T47D (cell line): ENCODE measurements at places on chromosomes 2 and 18.

DNA sequence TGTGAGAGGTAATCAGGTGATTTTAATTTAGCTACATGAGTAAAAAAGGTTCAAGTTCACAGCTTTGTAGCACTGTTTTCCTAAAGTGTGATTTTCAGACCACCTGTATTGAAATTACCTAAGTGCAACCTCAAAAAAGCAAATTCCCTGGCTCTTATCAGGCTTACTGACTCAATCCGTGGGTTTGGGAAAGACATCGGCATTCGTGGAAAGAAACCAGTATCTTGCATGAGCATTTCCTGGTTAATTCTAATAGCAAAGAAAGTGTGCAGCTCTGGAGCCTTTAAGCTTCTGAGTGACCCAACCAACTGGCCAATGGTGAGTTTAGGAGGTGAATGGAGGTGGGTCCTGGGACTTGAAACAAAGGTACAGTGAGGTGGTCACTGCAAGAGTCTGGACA is 300.9 kb downstream of the NBAS start:
- DNase-seq, result no peak

DNA sequence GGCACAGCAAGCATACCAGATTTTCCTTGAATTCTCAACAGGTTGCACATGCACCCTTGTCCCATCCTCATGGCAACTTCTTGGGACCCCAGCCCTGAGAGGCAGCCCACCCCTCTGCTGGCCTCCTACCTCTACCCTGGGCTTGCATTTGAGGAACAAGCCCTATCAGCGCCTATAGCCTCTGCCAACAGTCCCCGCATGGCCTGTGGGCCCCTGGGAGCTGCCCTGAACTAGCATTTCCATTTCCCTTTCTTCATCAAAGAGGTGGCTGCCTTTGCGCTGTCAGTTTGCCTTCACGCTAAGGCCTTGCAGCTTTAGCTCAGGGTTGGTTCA is 5.4 kb upstream of the ZAP70 start:
- no peak for DNase-seq

- no peak for DNase-seq
Observed at GRCh38 chr2:175001566-175001965, 3.6 kb downstream of the CHN1 start.

- DNase-seq, result no peak
Observed at GRCh38 chr2:165833156-165833555, 39.1 kb upstream of the GALNT3 start.

DNA sequence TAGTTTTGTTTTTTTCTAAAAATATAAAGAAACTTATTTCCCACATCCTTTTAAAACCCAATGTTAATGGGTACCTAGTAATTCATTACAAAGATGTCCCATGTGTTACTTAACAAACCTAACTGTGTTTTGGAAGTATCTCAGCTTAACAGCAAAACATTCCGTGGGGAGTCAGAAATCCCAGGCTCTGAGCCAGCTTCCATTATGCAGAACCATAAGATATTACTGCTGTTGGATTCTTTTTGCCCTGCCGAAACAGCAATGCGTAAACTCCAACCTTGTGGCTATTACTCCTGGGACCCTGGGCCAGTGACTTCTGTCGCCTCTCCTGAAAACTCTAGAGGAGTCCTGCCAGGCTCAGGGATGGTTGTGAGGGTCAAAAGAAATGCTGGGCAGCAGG is 174.1 kb downstream of the UXS1 start:
- no peak for DNase-seq

DNA sequence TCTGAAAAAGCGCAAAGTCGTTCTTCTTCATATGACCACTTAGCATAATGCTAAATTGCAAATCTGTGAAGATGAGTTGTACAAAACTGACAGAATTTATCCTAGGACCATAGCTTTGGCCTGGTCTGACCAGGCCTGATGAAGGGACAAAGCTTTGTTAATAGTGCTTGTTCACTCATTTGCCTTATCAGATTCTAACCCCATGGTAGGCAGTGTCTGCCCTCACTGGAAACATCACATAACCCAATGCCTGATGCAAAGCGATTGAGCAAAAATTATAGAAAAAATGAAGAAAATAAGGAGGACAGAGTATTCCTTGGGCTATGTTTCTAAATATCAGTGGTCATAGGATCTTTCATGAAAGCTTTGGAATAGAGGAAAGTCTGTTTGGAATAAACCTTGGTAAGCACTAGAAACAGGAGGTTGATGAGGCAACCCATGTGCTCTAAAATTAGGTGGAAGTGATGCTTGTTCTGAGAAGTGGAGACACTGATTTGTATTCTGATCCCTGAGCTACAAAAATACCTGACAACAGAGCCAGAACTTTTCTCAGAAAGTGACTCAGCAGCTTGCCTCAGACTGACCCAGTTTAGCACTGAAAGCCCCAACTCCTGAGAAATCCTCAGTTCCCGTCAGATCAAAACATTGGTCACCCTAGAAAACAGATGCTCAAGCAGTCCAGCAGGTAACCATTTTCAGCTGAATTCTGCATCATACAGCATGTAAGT is 131.4 kb upstream of the MAPRE2 start:
- DNase-seq, result no peak

DNA sequence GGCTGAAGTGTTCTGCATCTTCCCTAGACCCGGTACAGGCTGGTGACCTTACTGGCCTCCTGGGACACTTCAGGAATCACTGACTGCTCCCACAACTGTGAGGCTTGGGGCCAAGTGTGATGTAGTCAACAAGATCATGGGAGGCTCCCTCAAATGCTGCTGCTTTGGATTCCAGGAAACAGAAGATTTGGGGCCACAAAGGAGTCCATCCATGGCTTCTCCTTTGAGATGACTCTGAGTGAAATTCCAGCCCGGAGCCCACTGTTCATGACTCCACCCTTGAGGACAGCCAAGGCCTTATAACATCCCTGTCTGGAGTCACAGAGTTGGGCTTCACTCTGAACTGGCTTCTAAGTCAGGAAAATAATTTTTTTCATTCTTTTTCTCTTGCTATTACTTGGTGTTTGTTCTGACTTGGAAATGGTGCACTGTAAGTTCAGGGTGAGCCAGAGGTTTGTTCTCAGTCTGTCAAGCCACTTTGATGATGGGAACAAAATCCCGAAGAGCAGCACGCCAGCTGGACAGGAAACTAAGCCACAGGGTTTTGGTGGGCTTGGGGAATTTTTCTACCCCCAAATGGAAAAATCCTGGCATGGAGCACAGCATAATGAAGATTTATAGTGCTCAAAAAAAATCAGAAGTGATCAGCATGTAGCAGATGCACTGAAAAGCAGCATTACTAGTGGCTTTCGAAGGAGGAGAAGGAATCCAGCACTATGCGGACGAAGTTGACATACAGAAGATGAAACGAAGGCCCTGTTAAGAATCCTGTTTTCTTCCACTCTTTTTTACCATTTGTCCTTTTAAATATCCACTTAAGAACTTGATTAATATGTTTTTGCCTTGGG is 98.1 kb upstream of the ZFP36L2 start:
- DNase-seq, result no peak

- DNase-seq, result no peak
Observed at GRCh38 chr2:32402091-32402490, 45.3 kb downstream of the BIRC6 start.

GRCh38 chr2:174681099-174682006 is 82.9 kb downstream of the CHRNA1 start:
- no peak for DNase-seq

DNA sequence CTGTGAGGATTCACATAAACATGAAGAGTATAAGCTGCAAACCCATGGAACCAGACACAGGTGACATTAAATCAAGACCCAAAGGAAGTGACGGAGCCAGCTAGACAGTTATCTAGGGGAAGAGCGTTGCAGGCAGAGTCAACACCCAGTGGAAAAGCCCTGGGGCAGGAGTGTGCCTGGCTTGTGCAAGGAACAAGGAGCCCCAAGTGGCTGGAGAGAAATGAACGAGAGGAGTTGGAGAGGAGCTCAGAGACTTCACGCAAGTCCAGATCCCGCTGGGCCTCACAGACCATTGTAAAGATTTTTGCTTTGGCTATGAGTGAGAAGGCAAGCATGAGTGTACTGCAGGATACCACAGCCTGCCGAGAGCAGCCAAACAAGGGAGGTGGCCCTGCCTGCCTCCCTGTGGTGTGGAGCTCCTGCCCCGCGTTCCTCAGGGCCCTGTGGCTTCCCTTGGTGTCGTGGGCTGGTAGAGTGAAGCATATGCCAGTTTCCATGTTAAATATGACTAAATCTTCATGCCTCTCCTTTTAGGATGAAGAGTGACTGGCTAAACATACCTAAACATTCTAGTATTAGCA is 88.2 kb downstream of the SP3 start:
- DNase-seq, result no peak

GRCh38 chr18:25735459-25735858 is 355.0 kb downstream of the SS18 start:
- DNase-seq, result no peak

DNA sequence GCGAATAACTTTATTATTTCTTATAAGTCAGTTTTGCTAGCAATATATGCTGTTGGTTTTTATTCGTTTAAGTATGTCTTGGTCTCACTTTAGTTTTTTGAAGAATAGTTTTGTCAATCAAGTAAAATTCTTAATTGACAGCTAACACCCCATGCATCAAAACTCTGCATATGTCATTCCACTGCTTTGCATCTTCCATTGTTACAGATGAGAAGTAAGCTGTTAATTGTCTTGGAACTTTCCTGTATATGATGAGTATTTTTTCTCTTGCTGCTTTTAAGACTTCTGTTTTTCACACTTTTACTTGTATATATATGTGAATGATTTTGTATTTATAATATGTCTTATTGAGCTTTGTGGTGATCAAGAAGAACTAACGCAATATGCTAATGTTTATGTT is 1048.4 kb downstream of the CNTNAP5 start:
- no peak for DNase-seq

- DNase-seq, result no peak
Observed at GRCh38 chr2:232028631-232029030, 67.1 kb downstream of the DIS3L2 start.

GRCh38 chr2:43482961-43483360 is 112.9 kb downstream of the THADA start:
- peak; percentile 46 for DNase-seq

DNA sequence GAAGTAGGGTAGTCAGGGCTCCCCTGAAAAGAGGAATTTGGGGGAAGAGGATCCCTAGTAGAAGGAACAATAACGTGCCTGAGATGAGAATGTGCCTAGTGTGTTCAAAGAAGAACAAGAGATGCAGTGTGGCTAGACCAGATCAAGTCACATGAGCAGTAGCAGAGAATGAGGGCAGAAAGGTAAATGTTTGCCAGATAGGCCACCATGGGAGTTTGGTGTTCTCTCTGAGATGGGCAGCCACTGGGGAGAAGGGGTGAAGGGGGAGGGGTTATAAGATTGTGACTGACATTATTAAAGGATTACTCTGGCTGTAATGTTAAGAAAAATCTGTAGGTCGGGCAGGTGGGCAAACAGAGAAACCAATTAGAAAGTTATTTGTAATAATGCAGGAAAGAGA is 166.0 kb downstream of the LCLAT1 start:
- DNase-seq, result no peak

- DNase-seq, result peak; percentile 23
Observed at GRCh38 chr2:55620123-55620779, 2.8 kb upstream of the PPP4R3B start.

DNA sequence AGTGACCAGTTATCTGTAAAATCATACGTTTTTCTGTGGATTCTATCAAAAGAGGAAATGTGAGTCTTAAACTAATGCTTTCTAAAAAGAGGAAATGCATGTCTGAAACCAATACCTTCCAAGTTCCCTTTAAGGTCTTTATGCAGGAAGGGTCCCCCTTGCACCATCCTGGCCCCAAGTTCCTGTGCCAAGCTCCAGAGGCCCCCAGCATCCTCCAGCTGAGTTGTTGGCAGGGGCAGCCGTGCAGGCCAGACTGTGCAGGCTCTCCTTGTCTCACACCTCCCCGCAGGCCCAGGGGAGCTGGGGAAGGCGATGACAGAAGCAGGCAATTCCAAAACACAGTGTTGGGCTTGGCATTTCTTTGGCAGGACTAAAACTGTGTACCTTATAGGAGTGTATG is 39.2 kb downstream of the DPYSL5 start:
- DNase-seq, result no peak

GRCh38 chr2:236180831-236181453 is 12.8 kb upstream of the GBX2 start:
- peak; percentile 62 for DNase-seq

DNA sequence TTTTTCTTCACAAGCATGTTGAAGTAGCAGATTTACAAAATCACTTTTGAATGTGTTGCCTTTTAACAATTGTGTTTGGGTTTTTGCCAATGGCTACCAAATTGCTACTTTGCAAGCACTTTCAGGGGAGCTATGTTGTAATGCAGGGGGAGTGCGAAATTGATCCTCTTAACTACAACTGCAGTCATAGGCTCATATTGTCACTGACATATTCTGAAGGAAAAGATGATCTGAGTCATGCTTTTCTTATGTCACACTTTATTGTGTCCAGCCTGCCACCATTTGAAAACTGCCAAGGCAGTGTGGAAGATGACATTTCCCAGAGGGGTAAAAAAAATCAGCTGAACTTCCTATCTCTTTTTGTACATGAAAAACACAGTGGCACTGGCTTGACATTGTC is 74.9 kb downstream of the GPD2 start:
- no peak for DNase-seq

DNA sequence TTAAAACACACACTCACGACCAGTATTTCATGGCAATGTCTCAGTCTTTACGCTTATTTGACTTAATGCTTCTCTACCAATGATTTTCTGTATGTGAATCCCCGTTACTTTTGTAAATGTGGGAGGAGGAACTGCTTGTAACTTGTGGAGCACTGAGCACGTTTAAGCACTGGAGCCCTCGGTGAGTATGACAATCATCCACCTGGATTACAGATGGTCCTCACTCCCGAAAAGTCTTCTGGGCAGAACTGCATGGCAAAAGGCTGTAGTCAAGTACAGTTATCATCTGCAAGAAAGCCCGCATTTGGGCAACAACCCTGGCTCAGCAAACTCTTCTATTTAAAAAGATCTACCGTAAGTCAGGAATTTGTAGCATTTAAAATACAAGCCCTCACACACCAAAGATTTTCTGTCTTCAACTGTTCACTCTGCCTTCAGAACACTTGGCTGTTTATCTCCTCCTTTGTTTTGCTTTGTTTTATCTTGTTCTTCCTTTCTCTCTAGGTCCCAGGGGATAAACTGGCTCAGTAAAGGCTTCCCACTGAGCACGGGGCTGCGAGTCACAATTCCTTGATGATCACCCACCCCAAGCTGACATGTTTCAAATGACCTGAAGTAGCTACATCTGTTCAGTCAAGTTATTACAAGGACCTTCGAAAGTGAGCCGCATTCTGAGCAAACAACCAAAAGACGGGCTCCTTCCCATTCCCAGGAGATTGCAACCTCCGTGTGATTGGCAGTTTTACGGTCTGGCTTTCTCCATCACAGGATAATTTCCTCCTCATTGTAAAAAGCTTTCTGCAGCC is 102.2 kb downstream of the DLGAP1 start:
- no peak for DNase-seq
